ENCODE measurements at places on chromosomes 1 and 21. TPM values are rescaled to one million over a fixed set of nuclear protein-coding genes. Genes with fewer than 3 reads are reported as not detected.

The IBA57 gene
- 11.8 TPM for total RNA-seq

The CFHR3 gene
- total RNA-seq = not detected

The LAPTM5 gene
- 10.3 TPM for total RNA-seq

The VAMP3 gene
- total RNA-seq = 69.0 TPM

The LAMC2 gene
- total RNA-seq = 10.5 TPM

The MIXL1 gene
- total RNA-seq = not detected

GRCh38 chr1:189970331-189971230 lies 507.1 kb downstream of the BRINP3 start:
- no peak overlapping the region for H3K4me3 ChIP-seq
- no peak for DNase-seq
- H3K27me3 ChIP-seq = no peaks in the 10 kb centered on the region
- H3K4me1 ChIP-seq = no peaks in the 10 kb centered on the region

DNA sequence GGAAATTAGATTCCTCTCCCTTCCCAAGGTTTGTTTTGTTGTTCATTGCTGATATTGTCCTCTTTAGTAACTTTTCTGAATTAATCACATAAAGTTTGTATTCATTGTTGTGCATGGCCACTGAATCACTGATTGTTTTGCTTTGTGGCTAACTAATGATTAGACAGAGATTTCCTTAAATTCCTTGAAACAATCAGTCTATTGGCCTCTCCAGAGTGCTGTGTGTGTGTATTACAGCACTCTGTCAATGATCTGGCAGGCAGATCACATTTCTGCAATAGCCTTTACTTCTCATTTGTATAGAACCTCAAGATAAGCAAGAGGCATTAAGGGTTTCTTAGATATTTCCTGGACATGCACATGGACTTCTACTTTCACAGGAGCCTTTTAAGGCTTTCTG lies 78.6 kb downstream of the DUSP10 start:
- H3K4me1 ChIP-seq = no peaks in the 10 kb centered on the region
- no peak for DNase-seq
- H3K27me3 ChIP-seq = no peaks in the 10 kb centered on the region
- no peak overlapping the region for H3K27ac ChIP-seq
- no peaks in the 10 kb centered on the region for H3K36me3 ChIP-seq
- H3K4me3 ChIP-seq = no peak overlapping the region

DNA sequence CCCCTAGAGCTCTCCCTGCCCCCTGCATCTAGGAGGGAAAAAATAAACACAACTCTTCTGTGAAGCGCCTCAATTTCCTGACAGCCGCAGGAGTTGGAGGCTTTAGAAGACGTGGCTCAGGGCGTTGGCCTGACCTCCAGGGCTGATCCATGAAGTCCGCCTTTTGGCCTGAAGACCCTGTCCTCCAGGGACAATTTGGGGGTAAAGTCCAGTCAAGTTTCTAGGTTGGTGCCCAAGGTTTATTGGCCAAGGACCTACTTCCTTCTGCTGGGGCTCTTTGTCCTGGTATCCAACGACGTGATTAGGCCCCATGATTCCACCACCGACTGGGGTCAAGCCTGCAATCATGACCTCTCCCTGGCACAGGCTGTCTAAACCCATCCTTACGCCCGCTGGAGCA lies 54.9 kb downstream of the PTPRF start:
- peak overlapping the region; percentile 73 for H3K27ac ChIP-seq
- H3K4me1 ChIP-seq = no peaks in the 10 kb centered on the region
- DNase-seq = peak; percentile 66
- no peaks in the 10 kb centered on the region for H3K27me3 ChIP-seq
- H3K36me3 ChIP-seq = no peaks in the 10 kb centered on the region
- no peak overlapping the region for H3K4me3 ChIP-seq

GRCh38 chr1:112689842-112690237 lies 15.4 kb downstream of the MOV10 start:
- H3K4me3 ChIP-seq = no peak overlapping the region
- no peak overlapping the region for H3K27ac ChIP-seq
- H3K4me1 ChIP-seq = no peaks in the 10 kb centered on the region
- DNase-seq = no peak
- H3K36me3 ChIP-seq = no peaks in the 10 kb centered on the region

DNA sequence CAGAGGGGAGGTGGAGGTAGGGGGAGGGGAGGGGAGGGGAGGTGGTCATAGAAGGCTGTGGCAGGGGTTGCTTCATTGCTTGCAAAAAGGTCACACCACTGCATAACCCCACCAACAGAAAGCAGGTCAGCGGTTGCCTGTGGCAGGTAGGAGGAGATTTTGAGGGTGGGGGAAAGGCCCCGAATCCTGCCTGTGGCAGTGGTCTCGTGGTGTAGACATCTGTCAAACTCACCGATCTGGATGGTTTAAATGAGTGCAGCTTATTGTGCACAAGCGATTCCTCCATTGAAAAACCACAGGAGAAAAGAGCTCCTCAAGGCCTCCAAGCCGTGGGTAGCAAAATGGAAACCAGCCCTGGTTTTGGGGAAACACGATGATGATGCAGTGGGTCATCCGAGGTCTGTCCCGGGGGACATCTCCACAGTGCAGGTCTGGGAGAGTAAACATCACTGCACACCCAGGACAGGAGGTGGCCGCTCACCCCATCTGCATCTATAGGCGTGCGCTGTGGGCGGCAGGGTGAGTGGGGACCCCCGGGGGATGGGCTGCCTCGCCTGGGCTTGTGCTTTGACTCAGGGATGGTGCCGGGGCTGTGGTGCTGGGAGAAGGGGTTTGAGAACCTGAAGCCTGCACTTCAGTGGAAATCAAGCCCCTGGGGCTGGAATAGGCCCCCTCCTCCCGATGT lies 112.3 kb downstream of the CRYAA start:
- H3K27me3 ChIP-seq = no peaks in the 10 kb centered on the region
- no peaks in the 10 kb centered on the region for H3K36me3 ChIP-seq
- no peak for DNase-seq
- H3K4me3 ChIP-seq = no peak overlapping the region
- H3K27ac ChIP-seq = no peak overlapping the region

DNA sequence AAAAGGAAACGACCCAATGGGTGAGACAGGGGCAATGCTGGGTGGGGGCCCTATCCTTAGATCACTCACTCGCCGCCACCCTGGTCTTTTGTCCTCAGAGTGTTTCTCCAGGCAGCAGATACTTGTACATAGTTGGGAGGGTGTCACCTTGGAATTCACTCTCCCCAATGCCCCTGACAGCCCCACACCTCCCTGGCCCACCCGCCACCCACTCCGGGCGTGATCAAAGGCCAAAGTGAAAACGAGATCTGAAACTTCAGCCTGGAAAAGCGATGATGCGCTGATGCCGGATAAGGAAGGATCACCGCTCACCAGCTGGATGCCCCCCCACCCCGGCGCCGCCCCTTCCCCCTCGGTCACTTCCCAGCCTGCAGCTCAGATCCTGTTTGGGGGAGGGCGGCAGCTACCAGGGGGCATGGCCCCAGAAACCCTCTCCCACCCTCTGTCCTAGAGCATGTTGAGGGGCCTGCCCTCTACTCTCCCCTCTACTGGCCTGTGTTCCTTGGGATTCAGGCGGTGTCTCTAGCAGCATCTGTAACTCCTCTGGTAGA lies 33.6 kb upstream of the CASZ1 start:
- no peaks in the 10 kb centered on the region for H3K4me1 ChIP-seq
- no peak for DNase-seq
- no peak overlapping the region for H3K4me3 ChIP-seq
- H3K27ac ChIP-seq = no peak overlapping the region
- H3K27me3 ChIP-seq = no peaks in the 10 kb centered on the region

- H3K27ac ChIP-seq = no peak overlapping the region
- DNase-seq = no peak
- no peaks in the 10 kb centered on the region for H3K4me1 ChIP-seq
- H3K27me3 ChIP-seq = no peaks in the 10 kb centered on the region
Observed at GRCh38 chr1:206898089-206898914, 1.1 kb downstream of the IL24 start.

- H3K27ac ChIP-seq = no peak overlapping the region
- H3K36me3 ChIP-seq = no peaks in the 10 kb centered on the region
- H3K4me3 ChIP-seq = peak overlapping the region; percentile 59
- no peaks in the 10 kb centered on the region for H3K27me3 ChIP-seq
Observed at GRCh38 chr1:109668123-109668775, 392 bp downstream of the GSTM2 start.

DNA sequence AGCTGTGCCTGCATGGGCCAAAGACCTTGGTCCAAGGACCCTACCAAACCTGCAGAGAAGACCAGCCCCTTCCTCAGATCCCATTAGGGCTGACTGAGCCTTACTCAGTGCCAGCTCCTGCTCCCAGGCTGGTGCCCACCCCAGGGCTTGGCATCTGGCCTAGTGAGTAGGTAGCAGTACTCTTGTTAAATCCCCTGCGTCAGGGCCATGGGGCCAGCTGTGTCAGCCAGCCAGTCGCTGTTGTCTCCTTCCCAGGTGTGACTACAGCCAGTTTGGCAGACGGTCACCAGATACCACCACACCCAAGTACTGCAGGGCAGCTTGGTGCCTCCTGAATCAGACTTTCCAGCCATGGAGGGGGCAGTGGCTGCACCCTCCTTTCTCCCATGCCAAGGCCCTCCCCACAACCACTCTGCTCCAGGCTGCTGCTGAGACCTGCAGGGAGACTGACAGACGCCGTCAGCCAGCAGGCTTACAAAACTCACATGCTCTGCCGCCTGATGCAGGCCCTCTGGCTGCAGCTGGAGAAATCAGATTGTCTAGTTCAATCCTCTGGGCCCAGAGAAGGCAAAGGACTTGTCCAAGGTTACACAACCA lies 3.0 kb downstream of the TENT5B start:
- H3K4me3 ChIP-seq = peak overlapping the region; percentile 5
